ENCODE measurements at places on chromosomes 12 and 14. TPM values are rescaled to one million over a fixed set of nuclear protein-coding genes. Genes with fewer than 3 reads are reported as not detected.

MUCL1 gene
- polyA plus RNA-seq, result not detected

RHOJ gene
- polyA plus RNA-seq, result 23.4 TPM

RAPGEF3 gene
- 14.0 TPM for polyA plus RNA-seq

CDCA3 gene
- polyA plus RNA-seq, result 16.7 TPM

GRIP1 gene
- polyA plus RNA-seq, result 0.89 TPM

LGR5 gene
- 2.4 TPM for polyA plus RNA-seq

NR1H4 gene
- polyA plus RNA-seq, result not detected

SMCO2 gene
- not detected for polyA plus RNA-seq

SLCO1B1 gene
- polyA plus RNA-seq, result not detected

CRY1 gene
- 12.4 TPM for polyA plus RNA-seq

ANAPC7 gene
- 62.6 TPM for polyA plus RNA-seq

FOXN4 gene
- 0.12 TPM for polyA plus RNA-seq

ACRBP gene
- polyA plus RNA-seq, result 2.9 TPM

C12orf60 gene
- 0.74 TPM for polyA plus RNA-seq

AACS gene
- polyA plus RNA-seq, result 29.2 TPM

PDE3A gene
- polyA plus RNA-seq, result 10.4 TPM

P2RX2 gene
- not detected for polyA plus RNA-seq

GLIPR1L1 gene
- not detected for polyA plus RNA-seq

GDF3 gene
- polyA plus RNA-seq, result not detected

KCNK10 gene
- polyA plus RNA-seq, result 0.04 TPM

GYS2 gene
- polyA plus RNA-seq, result 0.06 TPM

CLEC4C gene
- polyA plus RNA-seq, result not detected

TRMT61A gene
- polyA plus RNA-seq, result 7.8 TPM

GLT8D2 gene
- 40.1 TPM for polyA plus RNA-seq

APOF gene
- not detected for polyA plus RNA-seq

PTGDR gene
- polyA plus RNA-seq, result 0.37 TPM

SLC41A2 gene
- 2.1 TPM for polyA plus RNA-seq

A2ML1 gene
- polyA plus RNA-seq, result 0.21 TPM

COL2A1 gene
- 6.6 TPM for polyA plus RNA-seq

KLHL33 gene
- 0.97 TPM for polyA plus RNA-seq

SLC38A4 gene
- polyA plus RNA-seq, result 10.3 TPM

SLC4A8 gene
- 1.4 TPM for polyA plus RNA-seq

DLGAP5 gene
- 8.3 TPM for polyA plus RNA-seq

PRB2 gene
- not detected for polyA plus RNA-seq
